ENCODE measurements at places on chromosomes 2 and 18.

DNA sequence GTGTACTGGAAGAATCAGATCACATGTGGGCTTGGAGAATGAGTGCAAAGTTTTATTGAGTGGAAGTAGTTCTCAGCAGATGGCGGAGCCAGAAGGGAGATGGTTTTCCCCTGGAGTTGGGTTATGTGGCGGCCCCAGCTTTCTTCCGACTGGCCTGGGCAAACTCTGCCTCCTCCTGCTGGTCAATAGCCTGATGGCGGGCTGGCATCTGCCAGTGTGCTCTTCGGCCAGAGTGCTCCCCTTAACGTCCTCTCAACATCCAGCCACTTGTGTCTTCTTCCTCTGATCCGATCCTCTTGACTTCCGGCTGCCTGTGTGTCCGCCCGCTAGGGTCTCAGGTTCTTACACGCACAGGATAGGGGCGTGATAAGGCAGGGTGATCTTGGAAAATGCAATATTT, 741.3 kb downstream of the RNF144A start:
- DNase-seq = no peak

- DNase-seq = no peak
Observed at GRCh38 chr2:5125017-5125730, 567.0 kb upstream of the SOX11 start.

GRCh38 chr2:99634234-99634633, 144.4 kb upstream of the REV1 start:
- DNase-seq = no peak

GRCh38 chr2:85753035-85753524, 711 bp upstream of the ATOH8 start:
- no peak for DNase-seq

DNA sequence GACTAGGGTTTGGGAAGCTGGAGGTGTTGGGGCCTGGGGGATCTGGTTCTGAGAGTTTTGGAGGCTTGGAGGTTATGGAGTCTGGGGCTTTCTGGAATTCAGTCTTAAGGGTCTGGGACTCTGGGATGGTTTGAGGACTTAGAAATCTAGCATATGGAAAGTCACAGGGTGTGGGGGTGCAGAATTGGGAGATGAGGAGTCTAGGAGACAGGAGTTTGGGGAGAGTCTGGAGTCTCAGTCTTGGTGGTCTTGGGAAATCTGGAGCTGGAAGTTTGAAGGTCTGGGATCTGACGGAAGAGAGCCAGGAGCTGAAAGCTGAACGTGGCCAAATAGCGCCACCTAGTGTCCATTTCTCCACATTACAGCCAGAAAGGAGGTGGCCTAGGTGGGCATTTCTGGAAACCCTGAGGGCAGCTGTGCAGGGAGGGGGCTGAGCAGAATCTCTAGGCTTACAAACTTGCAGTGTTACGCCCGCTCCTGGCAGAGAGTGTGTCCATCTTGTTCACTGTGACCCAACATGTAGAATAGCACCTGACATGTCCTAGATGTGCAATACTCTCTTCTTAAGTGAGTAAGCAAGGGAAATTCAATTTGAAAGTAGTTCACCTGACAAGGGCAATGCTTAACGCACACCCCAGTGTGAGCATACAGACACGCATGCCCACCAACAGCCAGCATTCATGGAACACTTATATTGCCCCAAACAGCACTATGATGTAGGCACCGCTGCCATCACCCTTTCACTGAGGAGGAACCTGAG, 204.8 kb downstream of the TFCP2L1 start:
- peak; percentile 21 for DNase-seq

GRCh38 chr2:75007819-75008218, 49.4 kb downstream of the POLE4 start:
- DNase-seq = no peak

- no peak for DNase-seq
Observed at GRCh38 chr2:102229141-102229769, 42.4 kb downstream of the IL1RL2 start.

- no peak for DNase-seq
Observed at GRCh38 chr18:10094154-10094553, 180.3 kb downstream of the VAPA start.

DNA sequence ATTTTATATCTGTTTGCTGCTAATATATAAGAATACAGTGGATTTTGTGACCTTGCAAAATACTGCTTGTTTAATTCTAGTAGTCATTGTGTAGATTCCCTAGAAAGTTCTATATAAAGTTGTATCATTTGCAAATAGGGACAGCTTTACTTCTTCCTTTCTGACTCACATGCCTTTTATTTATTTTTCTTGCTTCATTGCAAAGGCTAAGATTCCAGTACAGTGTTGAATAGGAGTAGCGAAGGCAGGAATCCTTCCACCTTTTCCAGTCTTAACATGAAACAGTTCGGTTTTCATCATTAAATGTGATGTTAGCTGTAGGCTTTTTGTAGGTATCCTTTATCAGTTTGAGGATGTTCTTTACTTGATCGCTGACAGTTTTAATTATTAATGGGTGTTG, 58.1 kb downstream of the DGKD start:
- DNase-seq = no peak

DNA sequence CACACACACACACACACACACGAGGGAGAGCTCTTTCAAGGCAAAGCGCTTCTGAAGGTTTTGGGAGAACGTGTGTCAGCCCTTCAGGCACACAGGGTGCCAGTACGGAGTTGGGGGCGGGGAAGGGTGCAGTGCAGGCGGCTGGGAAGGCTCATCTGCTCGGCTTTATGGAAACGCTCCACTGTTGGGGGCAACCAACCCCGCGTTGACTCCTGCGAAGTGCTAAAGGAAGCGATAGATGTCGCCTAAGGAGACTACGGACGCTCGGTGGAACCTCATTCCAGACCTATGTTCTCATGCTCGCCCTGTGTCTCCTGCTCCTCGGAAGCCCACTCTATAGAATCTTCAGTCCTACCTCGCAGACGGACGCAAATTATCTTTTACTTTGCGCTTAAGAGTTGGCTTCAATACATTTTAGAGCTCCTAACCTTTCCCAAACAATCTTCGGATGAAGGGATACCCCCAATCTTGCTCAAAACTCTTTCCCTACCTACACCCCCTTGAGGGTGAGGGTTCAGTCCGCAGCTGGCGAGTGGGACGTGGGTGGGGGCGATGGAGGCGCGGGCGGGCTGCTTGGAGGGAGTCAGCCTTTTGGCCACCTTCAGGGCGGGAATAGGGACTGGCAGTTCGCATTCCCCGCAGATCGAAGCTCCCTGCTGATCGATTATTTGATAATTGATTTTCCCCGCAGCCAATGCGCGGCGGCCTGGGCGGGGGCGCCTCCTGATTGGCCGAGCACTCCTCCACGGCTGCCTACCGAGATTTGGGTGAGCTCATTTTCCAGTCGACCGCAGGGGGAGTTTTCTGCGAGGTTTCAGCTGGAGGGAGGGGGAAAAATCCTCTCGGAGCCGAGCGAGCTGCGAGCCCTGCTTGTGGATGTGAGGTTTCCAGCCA, 1.9 kb upstream of the MEIS1 start:
- DNase-seq = no peak

GRCh38 chr2:130911996-130912395, 75.3 kb downstream of the ARHGEF4 start:
- DNase-seq = no peak

DNA sequence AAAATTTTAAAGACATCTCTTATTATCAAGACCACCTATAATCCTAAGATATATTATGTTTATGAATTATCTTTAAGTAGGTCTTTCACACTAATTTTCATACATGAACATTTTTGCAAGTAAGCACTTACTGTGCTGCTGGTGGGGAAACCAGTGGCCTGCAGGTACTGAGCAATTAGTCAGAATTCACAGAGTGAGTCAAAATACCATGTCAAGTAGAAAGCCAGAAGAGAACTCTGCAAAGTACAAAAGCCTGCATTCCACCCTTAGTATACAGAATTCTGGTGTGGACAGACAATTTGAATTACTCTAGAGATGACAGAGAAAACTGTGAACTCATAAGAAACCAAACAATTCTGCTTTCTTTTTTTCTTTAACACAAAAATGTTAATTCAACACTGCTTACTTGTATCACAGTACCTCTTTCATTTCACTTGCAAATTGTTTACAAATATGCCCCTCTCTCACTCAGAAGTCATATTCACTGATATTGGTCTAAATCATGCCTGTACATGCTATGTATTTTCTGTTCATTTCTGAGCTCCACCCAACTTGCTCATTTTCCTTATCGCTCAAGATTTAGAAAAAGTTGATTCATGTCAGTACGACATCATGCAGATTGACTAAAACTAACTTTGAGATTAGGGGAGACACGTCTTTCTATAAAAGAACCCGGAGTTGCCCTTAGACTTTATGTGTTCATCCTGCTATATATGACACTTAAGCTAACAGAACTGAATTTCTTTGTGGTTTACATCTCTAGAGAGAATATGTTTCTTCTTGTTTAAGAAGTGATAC, 182.9 kb downstream of the IKZF2 start:
- DNase-seq = no peak

Data from stimulated activated CD8-positive, alpha-beta memory T cell treated with anti-CD3 and anti-CD28 coated beads, Interleukin-7, amount 100 ng/mL, for 1 hour (primary cell).